ENCODE measurements at places on chromosomes 1 and 21.

- DNase-seq, result no peak
- no peak overlapping the region for H3K27ac ChIP-seq
- H3K27me3 ChIP-seq, result no peaks in the 10 kb centered on the region
These were observed 46.9 kb upstream of the ADAMTS1 start for GRCh38 chr21:26892151-26892550.

- no peaks in the 10 kb centered on the region for H3K4me1 ChIP-seq
- no peaks in the 10 kb centered on the region for H3K27me3 ChIP-seq
- DNase-seq, result no peak
- H3K36me3 ChIP-seq, result no peaks in the 10 kb centered on the region
These were observed 53.0 kb upstream of the CNN3 start for GRCh38 chr1:94979656-94980581.

DNA sequence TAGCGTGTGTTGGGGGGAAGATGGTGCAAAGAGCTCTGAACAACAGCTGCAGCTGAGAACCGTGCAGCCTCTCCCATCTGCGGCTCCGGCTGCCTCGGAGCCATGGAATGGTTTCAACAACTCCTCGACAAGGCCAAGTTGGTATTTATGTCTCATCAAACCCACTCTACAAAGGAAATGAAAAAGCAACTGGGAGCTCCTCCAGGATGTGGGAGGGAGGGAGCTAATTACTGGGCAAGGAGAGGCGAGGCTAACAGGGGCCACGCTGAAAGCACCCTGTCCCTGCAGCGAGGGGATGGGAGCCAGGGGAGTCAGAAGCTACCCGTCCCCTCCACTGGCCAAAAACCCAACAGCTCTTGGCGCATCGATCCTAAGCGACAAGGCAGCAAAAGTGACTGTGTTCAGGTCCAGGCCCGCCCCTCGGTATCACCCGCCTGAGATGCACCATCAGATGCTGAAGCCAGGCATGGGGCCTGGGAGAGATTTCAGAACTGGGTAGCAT, 63.1 kb downstream of the ACOT7 start:
- no peaks in the 10 kb centered on the region for H3K27me3 ChIP-seq
- DNase-seq, result no peak
- H3K27ac ChIP-seq, result no peak overlapping the region
- no peaks in the 10 kb centered on the region for H3K4me1 ChIP-seq
- H3K36me3 ChIP-seq, result no peaks in the 10 kb centered on the region

- H3K4me1 ChIP-seq, result no peaks in the 10 kb centered on the region
- H3K4me3 ChIP-seq, result no peak overlapping the region
- H3K27ac ChIP-seq, result no peak overlapping the region
- peaks cover 4% of the 10 kb centered on the region for H3K27me3 ChIP-seq
- H3K36me3 ChIP-seq, result no peaks in the 10 kb centered on the region
- no peak for DNase-seq
These were observed 10.6 kb downstream of the PADI1 start for GRCh38 chr1:17215545-17215890.

GRCh38 chr1:25140073-25140797, 92.1 kb downstream of the SYF2 start:
- no peaks in the 10 kb centered on the region for H3K36me3 ChIP-seq
- H3K27ac ChIP-seq, result no peak overlapping the region
- no peaks in the 10 kb centered on the region for H3K4me1 ChIP-seq
- H3K4me3 ChIP-seq, result no peak overlapping the region
- no peaks in the 10 kb centered on the region for H3K27me3 ChIP-seq

GRCh38 chr1:101843160-101843559, 153.6 kb downstream of the OLFM3 start:
- no peaks in the 10 kb centered on the region for H3K27me3 ChIP-seq
- no peak for DNase-seq
- no peak overlapping the region for H3K27ac ChIP-seq
- no peaks in the 10 kb centered on the region for H3K36me3 ChIP-seq
- H3K4me1 ChIP-seq, result no peaks in the 10 kb centered on the region
- no peak overlapping the region for H3K4me3 ChIP-seq

All from small intestine (tissue), 16 donors.